ENCODE measurements at places on chromosomes 13 and 19. TPM values are rescaled to one million over a fixed set of nuclear protein-coding genes. Genes with fewer than 3 reads are reported as not detected.

DNA sequence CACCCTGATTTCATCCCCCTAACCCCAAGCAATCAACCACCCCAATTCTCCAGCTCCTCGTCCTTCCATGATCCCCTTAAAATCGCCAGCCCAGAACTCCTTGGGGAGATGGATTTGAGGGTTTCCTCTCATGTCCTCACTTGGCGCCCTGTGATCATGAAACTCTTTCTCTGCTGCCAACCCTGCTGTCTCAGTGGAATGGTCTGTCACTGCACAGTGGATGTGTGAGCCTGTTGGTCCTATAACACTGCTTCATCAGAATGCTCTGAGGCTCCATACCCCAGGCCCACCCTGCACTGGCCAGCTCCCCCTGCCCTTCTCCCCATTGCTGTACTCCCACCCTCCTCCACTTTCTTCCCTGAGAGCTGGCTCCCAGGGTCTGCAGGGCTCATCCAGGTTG is 12.6 kb upstream of the ZNF792 start:
- H3K4me3 ChIP-seq = no peak overlapping the region
- H3K27me3 ChIP-seq = no peaks in the 10 kb centered on the region
- H3K27ac ChIP-seq = no peak overlapping the region
- no peaks in the 10 kb centered on the region for H3K4me1 ChIP-seq

The FUT3 gene
- total RNA-seq = not detected

- no peaks in the 10 kb centered on the region for H3K27me3 ChIP-seq
- H3K27ac ChIP-seq = no peak overlapping the region
- no peak for DNase-seq
- H3K4me3 ChIP-seq = no peak overlapping the region
- peaks cover 100% of the 10 kb centered on the region for H3K36me3 ChIP-seq
These were observed 17.1 kb downstream of the CHERP start for GRCh38 chr19:16524991-16525734.

DNA sequence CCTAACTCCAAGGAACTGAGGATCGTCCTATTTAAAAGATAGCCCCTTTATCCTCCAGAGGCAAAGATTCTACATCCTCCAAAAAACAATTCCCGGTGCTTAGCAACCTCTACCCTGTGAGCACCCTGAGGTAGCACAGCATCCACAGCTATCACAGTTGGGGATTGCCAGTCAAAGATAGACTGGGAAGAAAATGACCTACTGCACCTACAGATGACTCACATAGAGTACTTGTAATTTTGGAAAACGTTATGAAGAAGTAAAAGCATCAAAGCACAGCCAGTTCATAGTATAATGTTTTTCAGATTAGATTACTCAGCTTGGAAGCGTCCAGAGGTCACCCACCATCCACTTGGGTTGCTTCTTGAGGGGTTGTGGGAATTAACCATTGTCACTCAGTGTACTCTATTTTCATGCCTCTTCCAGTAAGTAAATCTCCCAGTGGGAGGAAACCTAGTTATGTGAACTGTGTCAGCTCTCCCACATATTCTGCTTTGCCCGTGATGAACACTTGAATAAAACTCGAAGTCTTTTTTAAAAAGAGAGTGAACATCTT is 8.9 kb upstream of the FAM124A start:
- H3K4me3 ChIP-seq = no peak overlapping the region
- H3K4me1 ChIP-seq = no peaks in the 10 kb centered on the region
- H3K27me3 ChIP-seq = peaks cover 9% of the 10 kb centered on the region
- H3K36me3 ChIP-seq = no peaks in the 10 kb centered on the region
- no peak for DNase-seq

GRCh38 chr19:17332677-17333581 is 1.7 kb downstream of the ANO8 start:
- no peak overlapping the region for H3K27ac ChIP-seq
- H3K4me3 ChIP-seq = no peak overlapping the region
- H3K36me3 ChIP-seq = no peaks in the 10 kb centered on the region
